Thyroid gland (tissue), 4 donors: ENCODE measurements at places on chromosomes 2 and 18.

- no peak for DNase-seq
- no peak overlapping the region for H3K4me3 ChIP-seq
- no peaks in the 10 kb centered on the region for H3K4me1 ChIP-seq
- no peaks in the 10 kb centered on the region for H3K36me3 ChIP-seq
These were observed 52.3 kb downstream of the CD226 start for GRCh38 chr18:69895066-69896047.

DNA sequence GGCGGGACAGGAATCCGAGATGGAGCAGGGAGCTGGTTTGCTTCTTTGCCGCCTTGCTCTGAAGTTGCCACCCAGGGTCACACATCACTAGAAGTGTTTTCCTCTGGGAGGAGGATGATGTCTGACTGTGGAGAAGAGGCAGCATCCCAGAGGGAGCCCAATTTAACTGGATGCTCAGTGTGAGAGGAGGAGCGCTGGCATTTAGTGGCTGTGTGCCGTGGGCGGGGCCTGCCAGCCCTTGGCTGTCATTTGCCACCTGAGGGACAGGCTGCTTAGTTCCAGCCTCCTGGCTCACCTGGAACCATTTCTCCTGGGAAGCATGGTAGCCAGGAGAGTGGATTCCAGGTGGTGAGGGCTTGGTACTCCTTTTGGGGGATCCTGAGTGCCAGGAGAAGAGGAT is 9.6 kb downstream of the B3GNT2 start:
- H3K4me3 ChIP-seq = no peak overlapping the region
- H3K36me3 ChIP-seq = no peaks in the 10 kb centered on the region
- H3K27me3 ChIP-seq = no peaks in the 10 kb centered on the region
- no peak for DNase-seq
- H3K4me1 ChIP-seq = peaks cover 74% of the 10 kb centered on the region

- H3K36me3 ChIP-seq = no peaks in the 10 kb centered on the region
- no peak for DNase-seq
- no peaks in the 10 kb centered on the region for H3K4me1 ChIP-seq
- H3K27ac ChIP-seq = no peak overlapping the region
These were observed 136.3 kb downstream of the ZEB2 start for GRCh38 chr2:144383571-144384100.

DNA sequence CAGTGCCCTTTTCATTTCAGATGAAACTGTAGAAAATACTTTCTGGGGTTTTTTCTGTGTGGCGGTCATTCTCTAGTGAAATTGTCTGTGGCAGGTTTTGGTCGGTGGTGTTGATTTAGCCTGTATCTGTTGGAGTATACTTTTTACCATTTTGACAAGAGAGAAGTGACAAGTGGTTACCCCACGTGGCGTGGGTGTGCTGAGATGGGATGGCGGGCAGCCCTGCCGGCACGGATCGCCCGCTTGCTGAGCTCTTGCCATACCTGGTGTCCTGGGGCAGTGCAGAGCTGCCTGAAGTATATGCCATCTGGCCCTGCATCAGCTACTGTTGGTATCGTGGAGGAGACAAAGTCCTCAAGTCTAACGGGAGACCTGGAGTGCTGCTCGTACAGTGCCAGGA is 64.1 kb downstream of the MRPS9 start:
- H3K27me3 ChIP-seq = no peaks in the 10 kb centered on the region
- no peaks in the 10 kb centered on the region for H3K4me1 ChIP-seq
- H3K4me3 ChIP-seq = no peak overlapping the region
- H3K27ac ChIP-seq = no peak overlapping the region

DNA sequence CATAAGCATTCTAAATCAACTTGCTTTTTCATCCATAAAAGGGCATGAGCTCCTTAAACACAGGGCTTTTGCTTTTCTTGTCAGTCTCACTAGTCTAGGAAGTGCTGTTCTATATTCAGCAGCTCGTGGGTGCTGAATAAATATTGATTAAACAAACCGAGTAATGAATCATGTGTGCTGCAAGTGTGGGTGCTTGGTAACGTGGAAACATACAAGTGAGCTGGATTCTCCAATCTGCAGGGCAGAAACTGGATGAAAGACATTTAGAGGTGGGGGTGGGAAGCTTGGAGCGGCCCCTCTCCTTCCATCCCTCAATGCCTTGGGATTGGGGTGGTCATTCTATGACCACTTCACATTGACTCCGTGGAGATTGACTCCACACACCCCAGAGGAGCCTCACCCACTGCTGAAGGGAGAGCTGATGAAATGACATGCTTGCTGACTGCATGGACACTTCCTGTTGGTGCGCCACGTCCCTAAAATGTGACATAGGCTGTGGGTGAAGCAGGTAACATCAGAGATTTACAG is 114.6 kb downstream of the DOCK10 start:
- H3K4me3 ChIP-seq = no peak overlapping the region
- peak; percentile 10 for DNase-seq
- H3K36me3 ChIP-seq = no peaks in the 10 kb centered on the region
- H3K27ac ChIP-seq = peak overlapping the region; percentile 45
- H3K27me3 ChIP-seq = no peaks in the 10 kb centered on the region
- peaks cover 19% of the 10 kb centered on the region for H3K4me1 ChIP-seq

- no peaks in the 10 kb centered on the region for H3K27me3 ChIP-seq
- no peak overlapping the region for H3K4me3 ChIP-seq
- DNase-seq = no peak
- H3K27ac ChIP-seq = no peak overlapping the region
These were observed 22.4 kb upstream of the SCYGR1 start for GRCh38 chr2:227410191-227410590.

GRCh38 chr18:14933049-14933851 is 185.3 kb downstream of the ANKRD30B start:
- DNase-seq = no peak
- H3K27ac ChIP-seq = no peak overlapping the region
- H3K36me3 ChIP-seq = no peaks in the 10 kb centered on the region
- no peaks in the 10 kb centered on the region for H3K4me1 ChIP-seq

DNA sequence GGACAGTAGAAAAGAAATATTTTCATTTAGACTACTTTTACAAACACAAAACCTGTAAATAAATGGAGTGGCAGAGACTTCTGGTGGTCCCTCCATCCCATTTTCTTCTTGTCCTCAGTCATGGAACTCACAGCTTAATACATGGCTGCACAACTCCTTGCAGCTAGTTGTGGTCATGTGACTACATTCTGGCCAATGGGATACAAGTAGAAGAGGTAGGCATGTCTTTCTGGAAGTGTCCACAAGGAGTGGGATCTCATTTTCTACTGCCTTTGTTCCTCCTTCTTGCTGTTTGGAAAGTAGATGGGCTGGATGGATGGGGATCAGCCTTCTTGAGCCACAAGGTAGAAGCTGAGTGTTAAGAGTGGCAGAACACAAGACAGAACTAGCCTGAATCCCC is 555.8 kb downstream of the SATB2 start:
- no peaks in the 10 kb centered on the region for H3K4me1 ChIP-seq
- H3K4me3 ChIP-seq = no peak overlapping the region
- no peaks in the 10 kb centered on the region for H3K27me3 ChIP-seq
- no peak for DNase-seq
- H3K36me3 ChIP-seq = no peaks in the 10 kb centered on the region

- no peak overlapping the region for H3K4me3 ChIP-seq
- no peaks in the 10 kb centered on the region for H3K27me3 ChIP-seq
- no peaks in the 10 kb centered on the region for H3K36me3 ChIP-seq
- no peak overlapping the region for H3K27ac ChIP-seq
- peaks cover 7% of the 10 kb centered on the region for H3K4me1 ChIP-seq
These were observed 173.2 kb downstream of the SOCS6 start for GRCh38 chr18:70462078-70462439.

- no peaks in the 10 kb centered on the region for H3K36me3 ChIP-seq
- DNase-seq = no peak
These were observed 373 bp downstream of the EIPR1 start for GRCh38 chr2:3377279-3377611.

DNA sequence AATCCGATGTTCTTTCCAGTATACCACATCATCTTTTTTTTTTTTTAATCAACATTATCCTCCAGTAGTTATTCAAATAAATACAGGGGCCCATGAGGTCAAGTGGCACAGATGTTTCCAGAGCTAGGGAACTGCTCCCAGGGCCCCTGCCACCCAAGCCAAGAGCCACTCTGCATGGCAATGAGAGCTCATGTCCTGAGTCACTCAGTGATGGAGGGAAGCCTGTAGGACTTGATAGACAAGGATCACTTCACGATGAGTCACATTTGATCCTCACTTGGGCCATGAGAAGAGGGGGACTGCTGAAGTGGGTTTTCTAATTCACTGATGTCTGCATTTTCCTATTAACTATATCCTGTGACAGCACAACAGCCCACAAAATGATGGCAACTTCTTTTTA is 127.0 kb upstream of the PKDCC start:
- H3K27ac ChIP-seq = no peak overlapping the region
- H3K4me3 ChIP-seq = no peak overlapping the region
- H3K27me3 ChIP-seq = no peaks in the 10 kb centered on the region
- DNase-seq = no peak
- no peaks in the 10 kb centered on the region for H3K4me1 ChIP-seq
- no peaks in the 10 kb centered on the region for H3K36me3 ChIP-seq
